ENCODE measurements at places on chromosomes 1 and 21.

DNA sequence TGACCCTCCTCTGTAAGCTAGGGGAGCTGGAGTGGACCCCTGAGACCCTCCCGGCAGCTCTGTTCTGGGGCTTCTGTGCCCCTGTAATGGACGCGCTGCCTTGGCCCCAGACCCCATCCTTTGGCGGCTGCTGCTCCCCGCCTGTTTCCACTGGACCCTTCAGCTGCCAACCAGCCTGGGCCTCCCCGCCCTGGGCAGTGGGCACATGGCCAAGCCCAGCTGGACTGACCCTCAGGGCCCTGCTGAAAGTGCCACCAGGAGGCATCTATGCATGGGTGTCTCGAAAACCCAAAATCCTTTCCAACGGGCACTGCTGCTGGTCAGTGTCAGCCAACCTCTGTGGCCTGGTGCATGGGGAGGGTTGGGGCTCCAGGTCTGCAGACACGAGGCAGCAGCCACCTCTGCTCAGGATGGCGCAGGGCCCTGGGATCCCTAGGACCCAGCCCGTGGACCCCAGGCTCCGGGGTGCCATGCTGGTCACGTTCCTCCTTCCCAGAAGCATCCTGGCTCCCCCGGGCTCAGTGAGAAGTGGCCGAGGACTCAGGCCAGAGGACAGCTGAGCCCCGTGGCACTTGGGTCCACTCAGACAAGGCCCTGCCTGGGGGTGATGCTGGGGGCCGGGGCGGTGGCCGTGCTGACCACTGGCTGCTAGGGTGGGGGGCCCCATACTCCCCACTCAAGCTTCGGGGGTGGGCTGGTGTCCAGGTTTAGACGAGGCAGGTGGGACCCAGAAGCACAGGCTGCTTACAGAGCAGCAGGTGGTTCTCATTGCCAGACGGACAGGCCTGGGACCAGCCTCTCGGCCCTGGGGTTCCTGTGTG lies 46.9 kb downstream of the SLX9 start:
- DNase-seq, result peak; percentile 53

DNA sequence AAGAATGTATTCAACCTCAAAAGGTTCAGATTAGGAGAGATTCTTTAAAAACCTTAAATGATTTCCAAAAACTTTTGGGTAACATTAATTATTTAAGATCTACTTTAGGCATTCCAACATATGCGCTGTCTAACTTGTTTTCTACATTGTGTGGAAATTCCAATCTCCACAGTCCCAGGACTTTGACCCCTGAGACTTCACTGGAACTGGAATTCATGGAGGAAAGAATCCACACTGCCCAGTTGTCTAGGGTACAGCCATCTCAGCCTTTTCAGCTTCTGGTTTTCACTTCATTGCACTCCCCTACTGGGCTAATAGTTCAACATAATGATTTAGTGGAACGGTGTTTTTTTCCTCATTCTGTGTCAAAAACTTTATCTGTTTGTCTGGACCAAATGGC lies 161.5 kb downstream of the IER5 start:
- no peak for DNase-seq

DNA sequence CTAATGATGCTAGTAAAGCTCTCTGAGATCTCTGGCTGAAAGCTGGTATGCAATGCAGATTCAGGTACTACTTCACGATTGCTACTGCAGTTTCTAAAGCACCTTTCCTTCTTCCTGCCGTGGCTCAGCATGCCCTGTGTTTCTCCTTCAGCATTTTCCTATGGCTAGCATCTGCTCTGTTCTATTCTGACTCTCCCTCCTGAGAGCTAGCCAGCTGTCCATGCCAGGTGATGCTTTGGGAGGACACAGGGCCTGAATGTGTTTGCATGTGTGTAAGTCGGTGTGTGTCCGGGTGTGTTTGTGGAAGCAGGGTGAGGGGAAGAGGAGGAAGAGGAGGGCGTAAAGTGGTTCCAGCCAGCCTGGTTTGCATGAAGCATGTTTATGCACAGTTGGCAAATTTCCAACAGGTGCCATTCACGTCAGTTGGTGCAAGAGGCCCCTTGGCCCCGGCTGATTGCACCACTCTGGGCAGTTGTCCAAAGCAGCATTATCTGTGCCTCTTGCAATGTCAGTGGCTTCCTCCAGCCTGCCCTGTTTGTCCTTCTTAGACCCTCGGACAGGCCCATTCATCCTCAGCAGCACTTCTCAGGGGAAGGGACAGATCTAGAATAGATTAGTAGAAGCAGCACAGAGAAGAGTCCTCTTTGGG lies 433.3 kb downstream of the DISC1 start:
- no peak for DNase-seq

- no peak for DNase-seq
Observed at GRCh38 chr1:8666389-8667167, 150.9 kb downstream of the RERE start.

DNA sequence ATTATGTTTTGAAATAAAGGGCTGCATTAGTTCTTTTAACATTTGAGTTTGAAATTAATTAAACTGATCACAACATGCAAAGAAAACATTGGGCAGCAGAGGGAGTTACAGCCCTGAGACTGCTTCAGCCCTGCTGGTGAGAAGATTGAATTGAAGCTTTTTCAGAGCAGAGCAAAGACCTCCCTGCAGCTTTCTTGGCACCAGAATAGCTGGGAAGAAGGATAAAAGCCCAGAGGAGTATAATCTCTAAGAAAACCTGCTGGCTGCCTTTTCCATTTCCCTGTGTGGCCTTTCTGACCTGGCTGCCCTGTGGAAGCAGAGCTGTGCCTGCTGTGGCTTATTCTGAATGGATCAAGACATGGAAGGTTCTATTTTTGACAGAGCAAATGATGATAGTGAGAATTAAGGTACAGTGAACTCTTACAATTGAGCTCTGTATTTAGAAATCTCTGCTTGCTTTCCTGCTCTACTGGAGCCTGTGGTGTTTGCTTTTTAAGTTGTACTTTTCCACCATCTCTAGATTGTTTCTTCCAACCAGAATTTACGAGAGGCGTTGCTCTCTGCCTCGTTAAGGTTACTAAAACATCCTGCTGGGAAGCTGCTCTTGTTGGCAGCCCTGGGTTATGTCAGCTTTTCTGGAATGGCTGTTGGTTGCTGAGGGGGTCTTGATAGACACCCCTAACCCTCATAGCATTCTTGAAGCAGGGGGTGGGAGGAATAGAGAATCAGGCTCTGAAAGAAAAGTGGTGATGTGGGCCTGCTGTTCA lies 9.9 kb downstream of the SNRPE start:
- peak; percentile 41 for DNase-seq

- no peak for DNase-seq
Observed at GRCh38 chr1:34970829-34971228, 14.3 kb downstream of the TMEM35B start.

DNA sequence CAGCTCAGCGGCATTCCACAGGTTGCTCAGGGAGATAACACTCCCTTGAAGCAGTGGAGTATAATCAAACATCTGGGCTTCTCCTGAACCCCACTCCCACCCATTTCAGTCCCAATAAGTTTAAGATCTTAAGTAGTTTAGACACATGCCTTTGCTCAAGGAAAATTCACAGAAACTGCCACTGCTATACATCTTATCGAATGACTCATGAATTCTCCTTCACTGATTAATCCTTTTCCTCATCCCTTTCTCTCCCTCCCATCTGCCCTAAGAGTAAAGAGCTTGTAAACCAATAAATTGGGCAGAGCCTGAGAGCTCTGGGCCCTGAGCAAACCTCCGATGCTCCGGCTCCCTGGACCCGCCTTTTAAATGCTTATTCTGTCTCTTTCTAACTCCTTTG lies 10.2 kb downstream of the VN1R5 start:
- no peak for DNase-seq

GRCh38 chr1:223216531-223217205 lies 73.6 kb upstream of the TLR5 start:
- DNase-seq, result no peak

DNA sequence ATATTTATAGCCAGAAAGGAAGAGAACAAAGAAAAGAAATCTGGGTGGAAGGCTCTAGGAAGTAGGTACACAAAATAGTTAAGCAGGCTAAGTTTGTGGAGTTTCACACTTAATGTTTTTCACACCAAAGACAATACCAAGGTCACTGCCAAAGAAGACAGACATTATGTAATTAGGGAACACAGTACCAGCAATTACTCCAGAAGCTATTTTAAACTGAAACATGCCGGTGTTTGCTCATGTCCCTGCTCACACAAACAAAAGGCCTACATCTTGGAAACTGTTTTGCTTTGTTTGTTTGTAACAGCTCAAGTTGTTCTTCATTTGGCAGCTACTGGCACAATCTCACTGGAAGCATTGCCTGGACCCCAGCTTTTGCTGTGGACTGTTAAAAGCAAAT lies 88.5 kb upstream of the DAB1 start:
- DNase-seq, result no peak
